ENCODE measurements at places on chromosomes 16 and 17.

DNA sequence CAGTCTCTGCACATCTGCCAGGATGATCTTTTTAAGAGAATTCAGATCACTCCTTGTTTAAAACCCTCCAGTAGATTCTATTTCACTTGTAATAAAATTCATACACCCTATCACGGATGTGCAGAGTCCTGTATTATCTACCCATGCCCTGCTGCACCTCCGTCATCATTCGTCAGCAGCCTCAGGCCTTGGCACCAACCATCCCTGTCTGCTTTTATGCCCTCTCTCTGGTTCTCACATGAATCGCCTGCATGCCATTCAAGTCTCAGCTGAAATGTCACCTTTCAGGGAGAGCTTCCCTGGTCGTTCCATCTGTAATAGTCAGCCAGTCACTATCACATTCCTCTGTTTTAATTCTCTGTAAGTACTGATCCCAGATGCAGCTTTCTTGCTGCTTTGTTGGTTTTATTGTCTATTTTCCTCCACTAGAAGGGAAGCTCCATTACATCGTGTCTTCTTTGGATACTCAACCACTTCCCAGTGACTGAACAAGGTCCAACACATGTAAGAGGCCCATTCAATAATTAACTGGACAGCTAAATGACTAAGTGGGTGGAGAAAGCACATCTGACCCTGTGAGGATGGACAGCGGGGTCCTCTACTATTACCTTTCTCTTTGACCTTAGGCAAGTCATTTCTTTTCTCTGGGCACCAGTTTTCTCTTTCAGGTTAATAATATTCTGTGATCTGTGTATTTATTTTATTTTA lies 81.2 kb upstream of the GOT2 start:
- peak; percentile 1 for DNase-seq

DNA sequence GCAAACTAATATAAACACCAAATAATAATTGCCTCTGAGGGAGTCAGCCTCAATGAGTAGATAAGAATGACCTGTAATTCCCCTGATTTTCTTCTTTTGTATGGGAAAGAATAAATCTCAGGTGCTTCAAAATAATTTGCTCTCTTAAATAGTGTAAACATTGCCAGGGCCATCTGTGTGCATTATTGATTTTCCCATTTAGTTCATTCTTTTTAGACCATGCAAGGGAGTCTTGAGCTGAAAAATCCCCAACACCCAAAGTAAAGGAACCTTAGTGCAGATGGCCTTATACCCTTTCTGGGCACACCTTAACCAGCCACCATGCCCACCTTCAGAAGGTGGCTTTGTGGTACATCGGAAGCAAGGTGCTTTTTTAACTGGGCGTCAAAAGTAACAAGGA lies 267.2 kb downstream of the TMEM114 start:
- DNase-seq: no peak

GRCh38 chr17:1083451-1084187 lies 86.7 kb downstream of the TIMM22 start:
- DNase-seq: no peak

GRCh38 chr16:4452674-4453073 lies 21.8 kb downstream of the NMRAL1 start:
- no peak for DNase-seq

DNA sequence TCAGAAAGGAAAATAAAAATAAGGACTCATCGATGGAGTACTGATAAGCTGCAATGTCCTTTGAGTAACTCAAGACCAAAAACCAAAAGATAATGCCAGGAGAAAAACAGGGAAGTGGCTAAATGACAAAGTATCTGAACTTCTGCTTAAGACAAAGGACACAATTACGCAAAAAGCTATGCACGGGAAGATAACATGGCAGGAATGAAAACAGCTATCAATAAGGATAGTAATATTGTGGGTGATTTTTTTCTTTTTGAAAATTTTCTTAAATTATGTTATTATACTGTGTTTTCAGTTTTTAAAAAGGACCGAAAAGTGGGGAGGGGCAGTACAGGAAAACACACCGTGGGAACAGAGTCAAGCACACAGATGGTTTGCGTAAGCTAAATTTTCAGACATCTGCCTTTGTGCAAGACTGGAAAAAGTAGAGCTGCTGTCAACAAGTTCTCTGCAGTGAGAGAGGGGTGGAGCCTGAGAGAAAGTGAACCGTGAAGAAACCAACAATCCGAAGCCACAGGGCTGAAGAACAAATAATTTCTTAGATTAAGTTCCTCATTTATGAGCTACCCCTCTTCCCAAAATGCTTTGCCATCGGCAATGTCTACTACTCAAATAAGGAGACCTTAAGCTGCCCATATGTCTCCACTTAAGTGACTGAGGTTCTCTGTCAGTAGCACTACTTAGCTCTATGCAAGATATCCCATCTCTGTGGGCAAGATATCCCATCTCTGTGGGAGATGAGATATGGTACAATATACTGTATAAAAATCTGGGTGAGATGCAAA lies 99.9 kb upstream of the CORO6 start:
- DNase-seq: no peak

- no peak for DNase-seq
Observed at GRCh38 chr17:83014297-83014696, 65.1 kb upstream of the METRNL start.

DNA sequence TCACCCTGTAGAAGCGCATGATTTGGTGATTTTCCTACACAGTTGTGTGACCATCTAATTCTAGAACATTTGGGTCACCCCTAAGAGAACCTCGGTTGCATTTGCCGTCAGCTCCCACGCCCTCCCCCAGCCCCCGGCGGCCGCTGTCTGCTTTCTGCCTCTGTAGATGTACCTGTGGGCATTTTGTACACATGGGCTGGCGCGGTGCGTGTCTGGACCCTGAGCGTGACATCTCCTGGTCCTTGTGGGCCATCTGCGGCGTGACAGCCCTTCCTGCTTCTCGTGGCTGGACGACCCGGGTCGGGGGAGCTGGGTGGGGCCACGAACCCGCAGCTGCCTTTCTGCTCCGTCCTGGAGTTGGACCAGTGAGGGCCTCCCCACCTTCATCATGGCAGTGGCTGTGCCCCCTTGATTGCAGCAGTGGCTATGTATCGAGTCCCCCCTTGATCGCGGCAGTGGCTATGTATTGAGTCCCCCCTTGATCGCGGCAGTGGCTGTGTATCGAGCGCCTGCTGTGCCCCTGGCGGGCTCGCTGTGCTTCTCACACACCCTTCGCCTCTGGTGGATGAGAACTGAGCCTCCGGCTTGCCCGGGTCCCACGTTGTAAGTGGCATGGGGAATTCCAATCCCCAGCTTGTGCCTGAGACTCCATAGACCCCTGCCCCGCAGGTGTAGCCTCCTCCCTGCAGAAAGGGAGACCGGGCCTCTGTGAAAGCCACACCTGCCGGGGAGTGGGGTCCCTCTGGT lies 24.1 kb downstream of the GSE1 start:
- no peak for DNase-seq

GRCh38 chr16:75244844-75245758 lies 6.3 kb downstream of the BCAR1 start:
- peak; percentile 99 for DNase-seq

DNA sequence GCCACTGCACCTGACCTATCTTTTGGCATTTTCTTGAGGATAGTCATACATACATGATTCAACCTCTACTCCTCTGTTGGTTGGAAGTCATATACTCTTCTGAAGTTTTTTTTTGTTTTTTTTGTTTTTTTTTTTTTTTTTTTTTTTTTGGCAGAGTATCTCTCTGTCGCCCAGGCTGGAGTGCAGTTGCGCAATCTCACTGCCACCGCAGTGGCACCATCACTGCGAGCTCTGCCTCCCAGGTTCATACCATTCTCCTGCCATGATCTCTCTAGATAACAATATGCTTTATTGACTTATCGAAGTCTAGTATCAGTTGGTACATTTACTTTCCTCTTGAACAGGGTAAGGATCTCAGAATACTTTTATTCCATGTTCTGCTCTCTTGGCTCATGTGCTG lies 224.2 kb upstream of the WSCD1 start:
- no peak for DNase-seq

DNA sequence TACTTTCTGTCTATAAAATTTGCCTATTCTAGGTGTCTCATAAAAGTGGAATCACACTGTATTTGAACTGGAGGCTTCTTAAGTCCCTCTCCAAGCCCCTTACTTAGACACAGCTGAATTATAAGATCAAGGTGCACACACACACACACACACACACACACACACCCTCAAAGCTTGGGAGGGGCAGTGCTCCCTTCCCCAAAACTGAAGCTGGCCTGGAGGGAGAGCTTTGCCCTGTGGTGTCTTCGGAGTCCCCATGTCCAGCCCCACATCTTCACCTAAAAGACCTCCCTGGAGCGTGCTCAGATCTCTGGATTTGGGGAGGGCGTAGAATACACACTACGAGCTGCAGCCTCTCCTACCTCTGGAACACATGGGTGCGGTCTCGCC lies 828 bp downstream of the EMP2 start:
- no peak for DNase-seq

- DNase-seq: no peak
Observed at GRCh38 chr16:75862098-75862386, 135.8 kb upstream of the CPHXL start.

DNA sequence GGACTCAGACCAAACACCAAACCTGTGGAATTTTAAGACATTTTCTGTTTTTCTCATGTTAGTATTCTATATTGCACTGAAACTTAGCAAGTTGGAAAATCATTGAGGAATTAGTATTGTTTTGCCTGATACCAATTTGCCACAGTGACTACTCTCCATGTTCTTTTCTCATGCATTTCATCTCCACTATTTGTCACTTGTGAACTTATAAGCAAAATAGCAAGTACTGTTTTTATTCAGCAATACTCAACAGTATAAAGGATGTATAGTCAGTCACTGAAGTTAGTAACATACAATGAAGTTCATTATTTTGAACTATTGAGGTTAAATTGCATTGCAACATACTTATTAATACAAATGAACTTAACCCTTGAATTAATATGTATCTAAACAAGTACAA lies 5.8 kb upstream of the VPS35L start:
- DNase-seq: no peak

DNA sequence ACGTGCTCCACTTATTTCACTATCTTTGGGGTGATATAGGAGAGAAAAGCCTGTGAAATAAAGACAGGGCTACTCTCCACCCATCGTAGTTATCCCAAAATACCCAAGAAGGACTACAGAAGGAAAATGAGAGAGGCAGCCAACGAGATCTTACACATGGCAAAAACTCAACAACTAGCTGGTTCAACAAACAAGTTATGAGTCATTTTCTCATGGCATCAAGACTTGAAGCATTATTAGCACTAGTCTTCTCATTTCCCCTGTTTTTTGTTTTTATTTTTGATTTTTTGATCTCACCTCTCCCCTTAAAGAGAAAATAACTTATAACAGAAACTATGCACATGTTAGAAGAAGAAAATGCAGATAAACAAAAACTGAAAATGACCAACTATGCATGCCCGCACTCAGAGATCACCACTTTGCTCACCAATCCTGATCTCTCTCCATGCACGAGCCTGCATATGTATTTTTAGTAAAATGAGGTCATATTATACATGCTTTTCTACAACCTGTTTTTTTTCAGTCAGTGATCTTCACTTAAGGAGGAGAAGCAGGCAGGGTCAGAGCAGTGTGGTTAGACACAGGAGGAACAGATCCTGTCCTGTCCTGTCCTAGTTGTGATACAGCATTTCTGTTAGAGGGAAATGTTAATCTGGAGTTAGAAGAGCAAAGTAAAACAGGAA lies 22.8 kb downstream of the FAM117A start:
- no peak for DNase-seq

- DNase-seq: peak; percentile 14
Observed at GRCh38 chr16:60107437-60107836, 1373.3 kb upstream of the GOT2 start.

- DNase-seq: no peak
Observed at GRCh38 chr16:83335076-83335475, 472.7 kb upstream of the HSBP1 start.

GRCh38 chr16:90010676-90011507 lies 8.4 kb downstream of the DBNDD1 start:
- no peak for DNase-seq

DNA sequence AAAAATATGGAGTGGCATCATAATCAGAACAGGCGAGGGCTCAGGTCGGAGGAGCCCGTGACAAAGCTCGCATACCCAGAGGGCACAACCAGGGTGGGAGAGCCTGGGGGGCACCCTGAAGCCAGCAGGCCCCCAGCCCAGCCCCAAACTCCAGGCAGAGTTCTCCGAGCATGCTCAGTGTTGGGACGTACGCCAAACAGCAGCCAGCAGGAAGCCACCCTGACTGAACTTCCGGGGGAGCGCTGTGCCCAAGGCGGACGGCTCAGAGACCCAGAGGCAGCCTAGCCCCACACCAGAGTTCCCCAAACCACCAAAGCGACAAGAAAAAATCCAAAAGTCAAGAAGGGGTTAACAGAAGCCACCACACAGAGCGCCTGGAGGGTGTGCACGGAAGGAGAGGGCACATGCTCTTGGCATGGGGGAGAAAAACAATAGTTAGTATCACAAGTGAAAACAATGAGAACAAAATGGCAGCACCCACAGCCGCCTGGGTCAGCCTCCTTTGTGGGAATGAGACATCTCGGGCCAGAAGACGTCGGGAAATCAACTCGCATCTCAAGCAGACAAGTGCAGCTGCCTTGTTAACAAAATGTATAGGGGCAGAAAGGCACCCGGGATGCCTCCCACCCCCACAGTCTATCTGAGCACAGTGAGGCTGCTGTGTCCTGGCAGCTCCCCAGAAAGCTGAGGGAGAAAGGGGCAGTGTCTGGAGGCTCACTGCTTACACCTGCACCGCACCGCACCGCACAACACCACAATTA lies 11.9 kb downstream of the EXOC7 start:
- no peak for DNase-seq

DNA sequence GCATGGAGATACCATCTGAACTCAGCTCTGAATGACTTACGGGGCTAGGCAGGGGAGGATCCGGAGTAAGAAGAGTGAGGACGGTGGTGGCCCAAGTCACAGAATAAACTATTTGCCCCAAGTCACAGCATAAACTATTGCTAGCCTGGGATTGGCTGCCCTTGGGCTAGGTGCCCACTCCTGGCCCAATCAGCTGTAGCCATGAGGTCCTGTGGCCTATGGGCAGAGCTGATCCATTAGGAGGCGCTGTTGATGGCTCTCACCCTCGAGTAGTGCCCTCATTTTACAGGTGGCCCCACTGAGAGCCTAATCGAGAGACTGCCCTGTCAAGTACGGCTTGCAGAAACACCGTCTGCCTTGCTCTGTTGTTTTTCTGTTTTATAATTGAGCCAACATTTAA lies 62.3 kb upstream of the ZNF423 start:
- no peak for DNase-seq

DNA sequence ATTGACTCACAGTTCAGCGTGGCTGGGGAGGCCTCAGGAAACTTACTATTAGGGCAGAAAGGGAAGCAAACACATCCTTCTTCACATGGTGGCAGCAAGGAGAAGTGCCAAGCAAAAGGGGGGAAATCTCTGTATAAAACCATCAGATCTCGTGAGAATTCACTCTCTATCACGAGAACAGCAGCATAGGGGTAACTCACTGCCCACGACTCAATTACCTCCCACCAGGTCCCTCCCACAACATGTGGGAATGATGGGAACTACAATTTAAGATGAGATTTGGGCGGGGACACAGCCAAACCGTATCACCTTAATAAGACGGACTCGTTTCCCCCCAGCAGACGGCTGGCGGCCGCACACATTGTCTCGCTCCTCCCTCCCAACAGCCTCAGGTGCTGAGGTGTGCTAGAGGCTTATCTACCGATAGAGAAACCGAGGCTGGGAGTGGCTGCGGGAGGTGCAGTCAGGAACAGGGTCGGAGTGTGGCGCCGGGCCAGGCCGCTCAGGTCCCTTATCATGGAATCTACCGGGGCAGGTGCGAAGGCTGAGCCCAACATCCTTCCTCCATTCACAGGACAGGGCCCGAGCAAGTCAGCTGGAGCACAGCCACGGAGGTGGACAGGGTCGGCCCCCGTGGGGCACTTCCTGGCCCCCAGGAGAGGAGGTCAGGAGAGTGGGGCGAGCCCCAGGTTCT lies 4.9 kb upstream of the ZG16B start:
- DNase-seq: no peak
